Nephron progenitor cell (in vitro differentiated cells): ENCODE measurements at places on chromosomes 5 and 9.

DNA sequence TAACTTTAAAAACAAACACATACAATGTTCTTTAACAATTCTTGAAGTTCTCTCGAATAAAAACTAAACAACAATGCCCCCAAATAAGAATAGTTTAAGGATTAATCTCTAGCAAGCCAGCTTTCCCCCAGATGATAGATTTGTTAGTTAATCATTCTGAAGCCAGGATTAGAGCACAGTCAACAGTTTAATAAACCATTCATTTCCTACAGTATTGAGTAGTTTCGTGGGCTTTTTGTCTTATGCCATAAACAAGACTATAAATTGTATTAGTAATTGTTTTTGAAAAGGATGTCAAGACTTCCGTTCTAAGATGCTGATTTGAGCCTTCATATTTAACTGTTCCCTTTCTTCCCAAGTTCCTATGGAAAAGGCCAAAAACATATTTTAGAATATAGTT, 136.6 kb downstream of the PIK3R1 start:
- DNase-seq = no peak

DNA sequence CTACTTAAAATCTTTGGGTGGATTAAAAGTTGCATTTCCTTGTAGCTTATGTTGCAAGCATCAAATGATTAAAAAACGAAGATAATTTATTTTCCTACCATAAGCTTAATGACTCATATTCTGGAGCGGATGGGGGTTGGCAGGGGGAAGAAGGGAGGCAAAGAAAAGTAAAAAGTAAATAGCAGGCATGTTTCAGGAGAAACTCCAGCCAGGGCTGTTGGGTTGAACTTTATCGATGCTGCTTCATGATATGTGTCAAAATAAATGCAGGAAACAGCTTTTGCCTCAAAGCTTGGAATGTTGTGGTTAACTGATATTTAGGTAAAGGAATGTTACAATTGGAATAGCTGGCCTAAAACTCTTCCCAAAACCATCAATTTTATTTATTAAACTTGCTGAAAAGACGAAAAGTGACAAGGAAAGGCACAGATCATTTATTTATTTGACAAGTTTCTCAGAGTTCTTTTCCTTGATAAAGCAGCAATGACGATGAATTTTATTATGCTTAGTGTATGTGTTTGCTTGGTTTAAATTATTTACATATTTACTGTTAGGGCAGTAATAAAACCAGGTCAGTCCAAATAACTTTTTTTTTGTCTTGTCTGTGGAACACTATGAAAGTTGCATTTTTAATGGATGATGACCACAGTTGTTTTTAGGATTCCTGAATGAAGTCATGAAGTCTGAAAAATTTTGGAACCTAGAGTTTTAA, 177.9 kb downstream of the PCSK1 start:
- DNase-seq = no peak

DNA sequence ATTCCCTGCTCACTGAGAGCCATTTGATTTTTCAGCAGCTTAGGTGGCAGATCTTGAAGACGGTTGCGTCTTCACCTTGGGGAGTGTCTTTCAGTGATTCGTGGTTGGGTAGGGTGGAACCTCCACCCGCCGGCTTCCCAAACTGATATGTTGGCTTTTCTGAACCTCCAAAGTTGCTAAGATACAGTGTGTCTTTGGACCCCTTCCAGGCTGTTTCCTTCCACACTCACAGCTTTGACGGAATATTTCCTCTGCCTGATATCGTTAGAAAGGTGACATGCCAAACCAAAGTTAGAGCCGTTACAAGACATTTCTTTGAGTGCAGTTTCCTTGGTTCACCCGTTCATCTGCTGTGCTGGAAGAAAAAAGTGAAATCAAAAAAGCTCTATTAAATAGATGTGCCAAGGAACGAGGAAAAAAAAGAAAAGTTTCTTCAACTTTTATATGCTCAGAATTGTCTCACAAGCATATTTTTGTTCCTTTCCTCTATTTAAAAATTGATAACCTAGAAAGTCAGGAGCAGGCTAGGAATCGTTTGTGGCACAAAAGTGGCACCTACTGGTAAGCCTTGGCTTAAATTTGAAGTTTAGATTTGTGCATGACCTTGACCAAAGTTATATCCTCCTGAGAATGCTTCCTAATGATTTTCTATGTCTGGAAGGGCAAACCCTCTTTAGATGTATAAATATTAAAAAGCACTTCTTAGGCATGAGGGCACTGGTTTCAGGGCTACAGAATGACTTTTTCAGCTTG, 270.7 kb upstream of the WWC1 start:
- DNase-seq = no peak

DNA sequence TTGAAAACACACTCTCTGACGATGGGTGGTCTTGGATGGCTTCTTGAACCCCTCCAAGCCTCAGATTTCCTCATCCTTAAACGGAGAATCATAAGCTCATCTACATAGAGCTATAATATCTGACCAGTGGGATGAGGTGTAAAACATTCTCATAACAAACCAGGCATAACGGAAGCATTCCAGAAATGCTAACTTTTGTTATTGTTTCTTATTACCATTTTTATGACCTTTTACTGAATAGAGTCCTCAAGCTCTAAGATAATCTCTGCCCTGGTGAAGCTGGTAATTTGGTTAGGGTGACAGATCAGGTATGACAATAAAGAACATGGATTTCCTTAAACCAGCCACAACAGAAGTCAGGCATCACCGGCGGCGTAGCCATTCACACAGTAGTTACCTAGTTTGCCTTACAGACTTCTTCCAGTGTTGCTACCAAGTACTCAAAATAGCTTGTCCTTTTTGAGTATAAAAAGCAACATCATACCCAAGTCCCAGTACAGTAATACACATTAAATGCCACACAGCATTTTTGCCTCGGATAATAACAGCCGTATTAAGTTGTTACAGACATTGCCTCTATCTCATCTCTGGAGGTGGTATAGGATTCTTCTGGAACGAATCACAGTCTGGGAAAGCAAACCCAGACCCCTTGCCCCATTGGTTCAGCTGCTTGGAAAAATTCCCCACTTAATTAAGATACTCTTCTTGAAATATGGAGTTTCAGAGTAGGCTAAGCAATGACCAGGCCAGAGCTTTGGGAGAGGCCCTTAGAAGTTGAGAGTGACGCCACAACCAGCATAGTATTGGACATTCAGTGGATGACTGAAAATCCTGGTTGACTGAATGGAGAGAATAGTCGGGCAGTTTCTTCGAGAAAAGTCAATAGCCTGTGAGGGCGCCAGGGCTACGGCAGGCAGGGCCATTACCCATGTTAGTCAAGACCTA, 252.5 kb downstream of the SLIT3 start:
- DNase-seq = no peak

DNA sequence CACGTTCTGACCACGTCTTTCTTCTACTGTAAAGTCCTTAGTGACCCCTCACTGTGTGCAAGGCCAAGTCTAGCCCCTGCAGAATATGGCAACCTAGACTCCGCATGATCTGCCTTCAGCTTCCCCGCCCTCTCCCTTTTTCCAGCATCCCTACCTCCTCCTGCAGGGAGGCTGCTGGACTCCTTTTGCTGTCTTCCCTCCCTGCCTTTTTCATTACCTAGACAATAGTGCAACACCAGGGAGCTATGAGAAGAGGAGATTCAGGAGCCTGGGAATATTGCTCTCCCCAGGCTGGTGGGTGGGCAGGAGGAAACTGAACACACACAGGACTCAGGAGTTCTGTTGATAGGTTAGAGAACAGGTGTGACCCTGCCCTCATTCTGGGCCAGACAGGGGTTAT, 33.1 kb upstream of the LARP1 start:
- DNase-seq = no peak

GRCh38 chr9:5531101-5531882, 21.0 kb downstream of the PDCD1LG2 start:
- DNase-seq = no peak
